Fibroblast of lung (primary cell): ENCODE measurements at places on chromosomes 5 and 9.

DNA sequence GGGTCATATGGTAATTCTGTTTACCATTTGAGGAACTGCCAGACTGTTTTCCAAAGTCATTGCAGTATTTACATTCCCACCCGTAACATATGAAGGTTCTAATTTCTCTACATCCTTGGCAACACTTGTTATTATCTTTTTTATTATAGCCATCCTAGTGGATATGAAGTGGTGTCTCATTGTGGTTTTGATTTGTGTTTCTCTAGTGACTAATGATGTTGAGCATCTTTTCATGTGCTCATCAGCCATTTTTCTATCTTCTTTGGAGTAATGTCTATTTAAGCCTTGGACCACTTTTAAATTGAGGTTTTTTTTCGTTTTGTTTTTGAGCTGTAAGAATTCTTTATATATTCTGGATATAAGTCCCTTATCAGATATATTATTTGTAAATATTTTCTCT lies 132.8 kb upstream of the RUSC2 start:
- H3K27me3 ChIP-seq = no peaks in the 10 kb centered on the region
- H3K4me3 ChIP-seq = no peak overlapping the region
- H3K27ac ChIP-seq = no peak overlapping the region
- no peaks in the 10 kb centered on the region for H3K36me3 ChIP-seq

DNA sequence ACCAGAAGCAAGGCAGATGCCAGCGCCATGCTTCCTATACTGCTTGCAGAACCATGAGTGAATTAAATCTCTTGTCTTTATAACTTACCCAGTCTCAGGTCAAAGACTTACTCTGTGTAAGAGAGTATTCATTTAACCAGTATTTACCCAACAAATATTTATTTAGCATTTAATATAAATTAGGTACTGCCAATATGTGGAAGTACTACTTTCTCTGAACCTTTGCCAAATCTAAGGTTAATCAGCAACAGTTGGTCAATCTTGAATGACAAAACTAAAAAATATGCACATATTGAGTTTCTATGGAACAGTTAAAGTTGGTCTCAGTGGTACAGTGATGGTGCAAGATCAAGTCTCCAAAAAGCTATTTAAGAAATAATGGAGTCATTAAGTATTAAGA lies 155.9 kb upstream of the CCNG1 start:
- no peaks in the 10 kb centered on the region for H3K36me3 ChIP-seq
- H3K27ac ChIP-seq = no peak overlapping the region
- no peak overlapping the region for H3K4me3 ChIP-seq
- H3K4me1 ChIP-seq = no peaks in the 10 kb centered on the region
- H3K27me3 ChIP-seq = no peaks in the 10 kb centered on the region

GRCh38 chr9:129283705-129284606 lies 105.9 kb upstream of the IER5L start:
- no peak for DNase-seq
- no peaks in the 10 kb centered on the region for H3K36me3 ChIP-seq
- H3K4me3 ChIP-seq = no peak overlapping the region
- no peak overlapping the region for H3K27ac ChIP-seq
- no peaks in the 10 kb centered on the region for H3K4me1 ChIP-seq
- H3K27me3 ChIP-seq = no peaks in the 10 kb centered on the region

DNA sequence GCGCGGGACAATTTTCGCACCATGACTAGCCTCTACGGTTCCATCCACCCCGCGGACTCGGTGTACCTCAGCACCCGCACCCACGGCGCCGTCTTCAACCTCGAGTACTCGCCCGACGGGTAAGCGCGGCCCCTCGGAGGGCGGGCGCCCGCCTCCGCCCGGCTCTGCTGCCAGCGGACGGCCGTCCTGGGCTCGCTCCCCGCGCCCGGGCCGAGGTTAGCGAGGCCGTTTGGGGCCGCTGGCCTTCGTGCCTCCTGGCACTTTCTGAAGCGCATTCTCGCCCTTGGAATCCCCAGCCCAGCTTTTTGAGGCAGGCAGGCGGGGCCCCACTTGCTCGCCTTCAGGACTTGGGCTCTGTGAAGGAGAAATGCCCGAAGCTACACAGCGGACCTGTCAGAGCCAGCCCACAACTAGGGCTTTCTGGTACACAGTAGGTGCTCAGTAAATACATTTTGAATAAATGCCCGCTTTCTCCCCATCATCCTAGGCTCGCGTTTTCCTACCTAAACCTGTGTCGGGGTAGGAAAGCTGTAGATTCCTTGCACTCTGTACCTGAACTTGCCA lies 772 bp downstream of the DCAF10 start:
- H3K27me3 ChIP-seq = no peaks in the 10 kb centered on the region
- no peaks in the 10 kb centered on the region for H3K4me1 ChIP-seq
- peak; percentile 24 for DNase-seq
- H3K27ac ChIP-seq = peak overlapping the region; percentile 86
- no peaks in the 10 kb centered on the region for H3K36me3 ChIP-seq
